ENCODE measurements at places on chromosomes 7 and 10.

- no peak for DNase-seq
Measured at GRCh38 chr10:69151984-69152383, 28.0 kb downstream of the VPS26A start.

DNA sequence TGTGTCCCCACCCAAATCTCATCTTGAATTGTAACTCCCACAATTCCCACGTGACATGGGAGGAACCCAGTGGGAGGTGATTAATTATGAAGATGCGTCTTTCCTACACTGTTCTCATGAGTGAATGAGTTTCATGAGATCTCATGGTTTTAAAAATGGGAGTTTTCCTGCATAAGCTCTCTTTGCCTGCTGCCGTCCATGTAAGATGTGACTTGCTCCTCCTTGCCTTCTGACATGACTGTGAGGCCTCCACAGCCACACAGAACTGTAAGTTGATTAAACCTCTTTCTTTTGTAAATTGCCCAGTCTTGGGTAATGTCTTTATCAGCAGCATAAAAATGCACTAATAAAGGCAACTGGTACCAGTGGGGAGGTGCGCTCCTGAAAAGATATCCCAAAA lies 67.7 kb upstream of the DRGX start:
- DNase-seq = no peak

- no peak for DNase-seq
Measured at GRCh38 chr7:123637203-123637602, 18.5 kb upstream of the LMOD2 start.

DNA sequence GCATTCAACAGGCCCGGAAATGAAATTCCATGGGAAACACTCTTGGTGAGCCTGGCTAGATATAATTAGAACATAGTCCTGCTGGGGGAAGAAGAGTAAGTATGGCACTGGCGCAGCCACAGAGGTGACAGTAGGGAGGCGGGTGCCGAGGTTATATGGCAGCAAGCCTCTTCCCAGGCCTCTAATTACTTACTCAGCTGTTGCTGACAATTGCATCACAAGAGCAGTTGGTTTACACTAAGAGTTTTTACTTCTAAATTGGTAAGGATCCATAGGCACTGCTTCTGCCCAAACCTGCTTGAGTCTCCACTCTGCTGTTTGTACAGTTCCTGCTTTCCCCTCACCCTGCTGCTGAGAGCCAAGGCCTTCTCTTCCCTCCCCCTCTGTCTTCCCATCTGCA lies 93.3 kb upstream of the DUSP5 start:
- no peak for DNase-seq

GRCh38 chr7:26267601-26268166 lies 24.0 kb upstream of the SNX10 start:
- DNase-seq = no peak

GRCh38 chr10:125222515-125223308 lies 62.3 kb upstream of the CTBP2 start:
- no peak for DNase-seq

DNA sequence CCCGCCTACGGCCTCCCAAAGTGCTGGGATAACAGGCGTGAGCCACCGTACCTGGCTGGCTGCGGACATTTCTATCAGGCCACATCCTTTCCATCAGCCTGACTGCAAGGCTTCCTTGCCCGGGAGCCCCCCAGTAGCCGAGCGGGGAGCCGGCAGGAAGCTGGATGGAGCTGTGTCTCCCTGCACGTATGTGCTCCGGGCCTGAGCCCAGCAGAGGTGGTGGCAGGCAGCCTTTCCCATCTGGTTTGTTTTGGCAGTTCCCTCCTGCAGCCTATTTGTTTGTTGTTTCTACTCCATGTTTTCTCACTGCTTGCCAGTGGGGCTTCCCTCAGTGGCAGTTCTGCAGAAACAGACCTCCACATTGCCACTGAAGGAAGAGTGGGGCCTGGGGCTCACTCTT lies 5.4 kb downstream of the POP7 start:
- no peak for DNase-seq

DNA sequence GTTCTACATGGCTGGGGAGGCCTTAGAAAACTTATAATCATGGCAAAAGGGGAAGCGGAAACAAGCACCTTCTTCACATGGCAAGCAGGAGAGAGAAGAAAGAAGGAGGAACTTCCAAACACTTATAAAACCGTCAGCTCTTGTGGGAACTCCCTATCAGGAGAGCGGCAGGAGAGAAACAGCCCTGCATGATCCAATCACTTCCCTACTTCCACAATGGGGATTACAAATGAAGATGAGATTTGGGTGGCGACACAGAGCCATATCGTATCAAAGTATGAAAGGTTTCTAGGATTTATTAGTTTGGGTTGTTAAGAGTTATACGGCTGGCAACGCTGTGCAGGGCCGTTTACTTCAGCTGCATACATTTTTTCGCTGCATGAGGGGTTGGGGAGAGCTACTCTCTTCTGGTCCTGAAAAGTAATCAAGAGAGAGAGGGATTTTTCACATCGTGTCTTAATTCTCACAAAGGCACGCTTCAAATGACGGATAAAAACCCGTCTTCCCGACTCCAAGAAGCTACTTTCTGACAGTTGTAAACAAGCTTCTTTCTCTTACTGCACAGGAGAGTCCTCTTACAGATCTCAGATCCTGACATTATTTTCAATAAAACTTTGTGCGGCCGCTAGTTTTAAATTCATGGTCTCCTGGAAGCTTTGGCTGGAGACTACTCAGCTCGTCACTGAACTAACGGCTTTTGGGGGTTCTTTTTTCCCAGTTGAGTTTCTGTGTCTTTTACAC lies 751 bp upstream of the GTPBP10 start:
- DNase-seq = peak; percentile 14

DNA sequence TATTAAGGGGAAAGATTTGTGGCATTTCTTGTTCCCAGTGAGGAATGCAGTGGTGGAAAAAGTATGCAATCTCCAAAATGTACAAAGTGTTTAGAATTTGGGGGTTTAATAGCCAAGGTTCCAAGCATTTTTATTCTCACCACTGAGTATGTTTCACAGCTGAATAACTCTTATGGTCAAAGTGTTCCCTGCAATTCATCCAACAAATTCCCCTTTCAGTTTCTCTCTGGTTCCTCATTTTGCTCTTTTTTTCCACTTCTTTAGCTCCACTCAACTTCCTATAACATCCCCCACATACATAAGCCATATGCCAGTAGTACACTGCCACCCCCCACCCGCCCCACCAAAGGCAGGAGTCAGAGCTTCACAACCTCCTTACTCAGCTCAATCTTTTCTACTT lies 4.6 kb downstream of the HECW1 start:
- no peak for DNase-seq

GRCh38 chr10:11745045-11745444 lies 2.9 kb downstream of the ECHDC3 start:
- DNase-seq = no peak

DNA sequence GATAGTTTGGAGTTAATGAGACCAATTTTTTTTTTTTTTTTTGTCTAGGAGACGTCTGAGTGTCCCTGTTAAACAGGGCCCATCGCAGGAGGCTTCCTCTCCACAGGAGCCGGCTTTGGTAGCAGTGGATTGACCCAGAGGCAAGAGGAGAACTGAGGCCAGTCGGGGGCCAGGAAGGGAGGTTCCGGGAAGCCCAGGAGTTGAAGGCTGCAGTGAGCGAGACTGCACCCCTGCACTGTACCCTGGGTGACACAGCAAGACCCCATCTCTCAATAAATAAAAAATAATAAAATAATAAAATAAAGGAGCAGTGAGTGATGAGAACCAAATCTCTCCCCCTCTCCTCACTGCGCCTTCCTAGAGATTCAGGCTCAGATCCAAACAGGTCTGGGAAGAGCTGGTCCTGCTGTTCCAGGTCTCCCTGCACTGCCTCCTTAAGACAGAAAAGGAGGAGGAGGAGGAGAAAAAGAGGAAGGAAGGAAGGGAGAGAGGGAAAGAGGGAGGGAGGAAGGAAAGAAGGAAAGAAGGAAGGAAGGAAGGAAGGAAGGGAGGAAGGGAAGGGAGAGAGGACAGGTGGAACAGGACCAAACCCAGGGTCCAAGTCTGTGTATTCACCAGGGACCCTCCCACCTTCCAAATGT lies 3.5 kb downstream of the MNX1 start:
- DNase-seq = no peak

DNA sequence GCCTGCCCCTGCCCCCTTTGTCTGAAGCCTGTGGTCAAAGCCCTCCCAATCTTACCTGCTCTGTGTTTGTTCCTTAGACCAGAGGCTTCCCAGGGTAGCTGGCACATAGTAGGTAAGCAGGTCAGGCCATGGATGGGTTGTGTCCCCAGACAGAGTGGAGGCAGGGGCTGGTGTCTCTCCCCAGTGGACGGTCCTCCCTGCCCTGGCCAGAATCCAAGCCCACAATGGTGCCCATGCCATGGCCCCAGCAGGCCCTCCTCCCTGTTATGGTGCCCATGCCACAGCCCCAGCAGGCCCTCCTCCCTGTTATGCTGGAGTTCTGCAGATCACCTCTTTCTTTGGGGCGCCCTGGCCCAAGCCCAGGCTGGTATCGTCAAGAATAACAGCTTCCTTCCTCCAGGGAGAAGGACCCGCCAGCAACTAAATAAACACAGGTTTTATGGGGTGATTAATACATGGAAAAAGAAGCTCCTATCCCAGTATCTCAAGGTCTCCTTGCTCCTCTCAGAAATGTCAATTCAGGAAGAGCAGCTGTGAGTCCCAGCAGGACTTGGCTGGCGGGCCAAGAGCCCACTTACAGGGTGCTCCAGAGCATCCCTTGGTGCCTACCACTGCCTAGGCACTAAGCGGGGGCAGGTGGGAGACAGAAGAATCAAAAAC lies 82.0 kb downstream of the NEURL1 start:
- DNase-seq = no peak

- DNase-seq = no peak
Measured at GRCh38 chr10:114868870-114869519, 47.4 kb downstream of the FHIP2A start.

GRCh38 chr10:26881600-26882331 lies 21.0 kb upstream of the ABI1 start:
- peak; percentile 68 for DNase-seq

DNA sequence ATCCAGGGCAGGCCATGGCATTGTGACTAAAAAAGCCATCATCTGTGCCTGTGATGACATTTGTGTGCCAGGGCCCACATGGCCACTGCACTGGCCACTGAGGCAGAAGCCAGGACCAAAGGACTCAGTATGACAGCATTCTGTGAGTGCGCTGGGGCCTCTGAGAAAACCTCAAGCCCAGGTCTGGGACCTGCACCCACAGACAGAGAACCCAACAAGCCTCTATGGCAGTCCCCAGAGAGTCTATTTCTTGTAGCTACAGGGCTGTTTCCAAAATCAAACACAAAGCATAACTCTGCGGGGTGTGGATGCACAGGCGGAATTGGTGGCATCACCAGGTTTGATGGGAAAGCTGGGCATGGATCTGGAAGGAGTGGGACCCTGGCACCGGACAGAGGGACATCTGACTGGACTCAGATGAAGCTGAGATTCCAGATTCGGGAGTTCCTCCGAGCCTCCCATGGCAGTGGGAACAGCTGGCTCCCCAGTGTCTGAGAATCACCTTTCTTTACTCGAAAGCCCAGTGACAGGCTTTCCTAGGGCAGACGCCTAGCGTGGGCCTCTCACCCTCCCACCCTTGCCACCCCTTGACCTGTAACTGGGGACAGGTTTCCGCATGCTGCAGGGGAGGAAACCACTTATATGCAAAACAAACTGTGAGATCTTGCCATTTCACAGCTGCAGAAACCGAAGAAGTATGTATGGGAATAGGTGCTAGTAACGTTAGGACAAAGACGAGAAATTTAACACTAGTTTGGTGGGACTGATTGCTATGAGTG lies 70.6 kb upstream of the RHEB start:
- DNase-seq = no peak

DNA sequence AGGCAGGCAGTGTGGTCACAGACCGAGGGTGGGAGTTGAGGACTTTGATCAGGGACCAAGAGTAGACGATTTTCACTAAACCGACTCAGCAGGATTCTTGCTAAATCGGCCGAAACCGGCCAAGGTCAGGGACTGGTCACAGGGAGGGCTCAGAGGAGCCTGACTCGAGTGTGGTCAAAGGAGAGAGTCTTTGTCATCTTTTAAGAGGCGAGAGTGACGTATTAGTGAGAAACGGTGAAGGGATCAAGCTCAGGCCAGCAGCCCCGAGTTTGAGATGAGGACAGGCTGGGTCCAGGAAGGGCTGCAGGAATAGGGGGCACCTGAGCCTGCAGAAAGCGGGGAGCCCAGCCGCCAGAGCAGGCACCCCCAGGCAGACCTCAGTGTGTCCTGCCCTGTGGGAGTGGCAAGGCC lies 41.6 kb upstream of the FAM20C start:
- DNase-seq = no peak

DNA sequence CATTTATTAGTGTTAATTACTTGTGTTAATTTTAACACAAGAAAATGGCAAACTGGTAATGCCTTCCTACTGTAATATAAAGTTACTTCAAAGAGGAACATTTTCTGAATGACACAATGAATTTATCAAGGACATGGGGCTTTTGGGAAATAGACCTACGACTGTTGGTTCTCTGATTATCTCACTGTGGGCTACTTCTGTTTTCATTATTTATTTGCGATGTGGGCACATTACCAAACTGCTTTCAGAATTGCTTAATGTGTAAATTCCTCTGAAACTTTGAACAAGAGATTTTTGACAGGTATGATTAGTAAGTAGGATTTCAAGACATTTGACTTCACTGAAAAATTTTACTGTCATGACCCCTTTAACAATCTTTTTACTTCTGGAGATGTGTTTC lies 535.6 kb downstream of the CNTNAP2 start:
- no peak for DNase-seq

- no peak for DNase-seq
Measured at GRCh38 chr10:50846753-50847152, 38.7 kb downstream of the A1CF start.

GRCh38 chr7:150903606-150904005 lies 51.3 kb downstream of the AOC1 start:
- peak; percentile 96 for DNase-seq

DNA sequence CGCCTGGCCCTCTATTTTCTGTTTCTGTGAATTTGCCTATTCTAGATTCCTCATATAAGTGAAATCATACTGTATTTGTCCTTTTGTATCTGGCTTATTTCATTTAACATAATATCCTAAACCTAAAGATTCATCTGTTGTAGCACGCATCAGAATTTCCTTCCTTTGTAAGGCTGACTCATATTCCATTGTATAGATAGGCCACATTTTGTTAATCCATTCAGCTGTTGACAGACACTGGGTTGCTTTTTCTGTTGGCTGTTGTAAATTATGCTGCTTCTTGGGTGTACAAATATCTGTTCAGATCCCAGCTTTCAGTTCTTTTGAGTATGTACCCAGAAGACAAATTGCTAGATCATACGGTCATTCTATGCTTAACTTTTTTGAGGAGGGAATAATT lies 28.8 kb upstream of the CUL1 start:
- DNase-seq = peak; percentile 18

- DNase-seq = no peak
Measured at GRCh38 chr7:83835424-83835823, 186.5 kb upstream of the SEMA3E start.

GRCh38 chr10:113980408-113981087 lies 63.1 kb upstream of the ADRB1 start:
- DNase-seq = no peak

DNA sequence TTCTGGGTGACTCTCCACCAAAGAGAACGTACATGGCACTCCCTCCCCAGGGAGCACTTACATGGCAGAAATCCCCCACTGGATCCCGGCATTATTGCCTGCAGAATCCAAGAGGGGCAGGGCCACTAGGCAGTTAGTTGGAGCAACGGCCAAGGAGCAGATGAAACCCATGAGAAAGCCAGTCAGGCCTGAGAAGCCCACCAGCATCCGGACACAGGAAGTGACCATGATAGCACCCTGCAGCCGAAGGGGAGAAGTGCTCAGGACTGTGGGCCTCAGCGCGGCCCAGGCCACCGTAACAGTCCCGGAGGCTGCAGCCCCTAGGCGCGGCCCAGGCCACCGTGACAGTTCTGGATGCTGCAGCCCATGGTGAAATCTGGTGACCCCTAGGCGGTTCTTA lies 43.5 kb downstream of the STRA8 start:
- no peak for DNase-seq

Measured in hematopoietic multipotent progenitor cell (in vitro differentiated cells).